Astrocyte of the spinal cord (primary cell): ENCODE measurements at places on chromosomes 7 and 10.

GRCh38 chr10:82866424-82867020 lies 991.5 kb downstream of the NRG3 start:
- peak; percentile 53 for DNase-seq

GRCh38 chr7:24304494-24305095 lies 20.6 kb downstream of the NPY start:
- DNase-seq: no peak

GRCh38 chr7:68476966-68477365 lies 1121.3 kb upstream of the AUTS2 start:
- DNase-seq: no peak

DNA sequence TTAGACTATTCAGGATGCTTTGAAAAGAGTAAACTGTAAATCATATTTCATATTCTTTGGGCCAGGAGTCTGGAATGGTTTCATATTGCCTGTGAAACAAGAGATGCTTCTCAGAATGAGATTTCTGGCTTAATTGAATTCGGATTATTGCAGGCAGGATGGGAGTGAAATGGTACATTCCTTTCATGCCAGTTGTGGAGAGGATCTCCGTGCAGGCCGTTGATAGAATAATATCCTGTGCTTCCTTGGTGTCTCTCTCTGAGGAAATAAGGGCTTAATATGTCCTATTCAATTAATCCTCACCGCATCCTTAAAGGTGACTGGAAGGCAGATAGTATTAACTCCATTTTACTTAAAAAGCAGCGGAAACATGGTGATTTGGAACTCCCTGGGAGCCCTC lies 56.6 kb downstream of the CUX1 start:
- DNase-seq: no peak

GRCh38 chr7:73351447-73352167 lies 23.6 kb downstream of the FKBP6 start:
- peak; percentile 19 for DNase-seq

- DNase-seq: peak; percentile 58
These were observed 23.7 kb upstream of the ITGB1 start for GRCh38 chr10:32981760-32982159.

- no peak for DNase-seq
These were observed 82.5 kb downstream of the ZNF365 start for GRCh38 chr10:62456611-62457101.

DNA sequence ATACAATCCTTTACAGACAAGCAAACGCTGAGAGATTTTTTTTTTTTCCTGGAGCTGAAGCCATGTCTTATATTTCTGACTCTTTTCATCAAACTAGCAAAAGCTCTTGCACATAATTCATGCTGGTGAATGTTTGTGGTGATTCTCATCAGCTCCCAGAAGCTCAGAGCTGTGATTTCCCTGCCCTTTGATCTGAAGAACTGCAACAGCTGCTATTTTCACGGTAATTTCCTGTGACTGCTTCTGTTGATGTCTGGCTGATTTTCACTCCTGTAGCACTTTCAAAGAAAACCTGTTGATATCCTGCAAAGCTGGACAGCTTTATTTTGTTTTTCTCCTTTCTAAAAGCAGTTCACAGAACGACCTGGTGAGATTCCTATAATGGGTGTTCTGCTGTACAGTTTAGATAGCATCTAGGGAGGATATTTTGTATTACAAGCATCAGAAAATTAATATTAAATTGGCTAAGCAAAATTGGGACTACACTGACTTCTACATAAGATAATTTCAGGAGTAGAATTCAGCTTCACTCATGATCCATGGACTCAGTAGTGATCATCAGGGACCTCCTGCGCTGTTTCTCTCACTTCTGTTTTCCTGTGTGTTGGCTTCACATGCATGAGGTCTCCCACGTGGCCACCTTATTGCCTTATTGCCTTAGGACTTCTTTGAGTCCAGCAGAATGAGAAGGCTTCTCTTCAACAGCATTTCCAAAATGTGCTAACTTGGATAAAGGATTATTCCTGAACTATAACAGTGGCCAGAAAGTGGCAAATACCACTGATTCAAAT lies 1111.6 kb upstream of the SORCS1 start:
- DNase-seq: no peak

DNA sequence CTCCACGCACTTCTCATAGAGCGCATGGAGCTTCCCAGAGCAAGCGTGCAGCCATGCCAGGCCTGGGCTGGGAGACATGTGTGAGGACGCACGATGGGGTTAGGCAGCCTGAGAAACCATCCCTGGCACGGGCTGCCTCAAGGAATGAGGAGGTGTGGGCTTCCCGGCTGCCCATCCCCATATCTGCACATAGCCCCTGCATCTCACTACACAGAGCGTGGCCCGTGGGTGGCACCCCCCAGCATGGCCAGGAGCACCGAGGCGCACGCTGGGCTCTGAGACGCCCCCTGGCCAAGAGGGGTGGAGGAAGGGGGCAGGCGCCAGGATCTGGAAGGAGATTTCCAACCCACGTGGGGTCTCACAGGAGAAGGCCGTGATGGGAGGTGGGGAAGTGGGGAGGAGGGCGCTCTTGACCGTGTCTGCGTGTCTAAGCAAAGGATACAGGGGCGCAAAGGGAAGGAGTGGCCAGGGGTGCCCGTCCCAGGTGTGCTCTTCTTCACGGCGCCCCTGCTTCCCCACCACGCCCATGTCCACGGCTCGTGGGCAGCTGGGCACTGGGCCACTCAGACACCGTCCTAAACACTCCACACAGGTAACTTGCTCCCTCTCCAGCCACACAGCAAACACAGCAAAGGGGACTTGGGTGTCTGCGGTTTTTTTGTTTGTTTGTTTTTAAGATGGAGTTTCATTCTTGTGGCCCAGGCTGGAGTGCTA lies 340.5 kb downstream of the PTPRN2 start:
- no peak for DNase-seq

DNA sequence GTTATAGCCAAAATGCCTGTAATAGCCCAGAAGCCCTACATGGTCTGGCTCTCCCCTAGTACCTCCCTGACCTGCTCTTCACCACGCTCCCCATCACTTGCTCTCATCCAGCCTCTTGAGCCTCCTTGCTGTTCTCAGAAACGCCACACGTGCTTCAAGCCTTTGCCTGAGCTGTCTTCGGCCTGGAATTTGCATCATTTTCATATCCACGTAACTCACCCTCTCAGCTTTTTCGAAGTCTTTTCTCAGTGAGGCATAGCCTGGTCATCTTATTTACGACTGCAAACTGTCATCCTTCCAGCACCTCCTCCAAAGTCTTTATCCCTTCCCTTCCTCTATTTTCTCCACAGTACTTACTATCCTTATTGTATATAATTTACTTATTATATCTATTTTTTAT lies 151.0 kb upstream of the AHR start:
- DNase-seq: no peak

- DNase-seq: peak; percentile 54
These were observed 34.0 kb upstream of the CYTH3 start for GRCh38 chr7:6306471-6306870.

DNA sequence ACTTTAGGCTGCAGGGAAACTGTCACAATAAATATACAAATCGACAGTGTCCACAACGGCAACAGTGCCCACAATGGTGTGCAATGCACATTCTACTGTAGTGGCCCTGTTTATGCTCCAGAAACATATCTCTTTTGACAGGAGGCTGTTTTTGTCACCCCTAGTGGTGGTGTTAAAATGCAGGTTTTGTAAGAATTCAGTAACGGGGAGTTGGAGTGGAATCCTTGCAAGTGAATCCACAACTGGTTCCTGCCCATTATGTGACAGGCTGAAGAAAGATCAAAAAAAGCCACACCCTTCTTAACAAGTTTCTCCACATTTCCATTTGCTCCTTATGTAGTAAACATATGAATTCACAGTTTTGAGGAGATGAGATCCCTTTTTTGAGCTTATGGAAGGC lies 58.5 kb downstream of the BEND7 start:
- no peak for DNase-seq
